ENCODE measurements at places on chromosomes 2 and 18.

GRCh38 chr2:206869824-206870495 lies 69.4 kb upstream of the CPO start:
- no peak for DNase-seq

GRCh38 chr2:95174031-95174542 lies 8.5 kb downstream of the ZNF2 start:
- DNase-seq: no peak

DNA sequence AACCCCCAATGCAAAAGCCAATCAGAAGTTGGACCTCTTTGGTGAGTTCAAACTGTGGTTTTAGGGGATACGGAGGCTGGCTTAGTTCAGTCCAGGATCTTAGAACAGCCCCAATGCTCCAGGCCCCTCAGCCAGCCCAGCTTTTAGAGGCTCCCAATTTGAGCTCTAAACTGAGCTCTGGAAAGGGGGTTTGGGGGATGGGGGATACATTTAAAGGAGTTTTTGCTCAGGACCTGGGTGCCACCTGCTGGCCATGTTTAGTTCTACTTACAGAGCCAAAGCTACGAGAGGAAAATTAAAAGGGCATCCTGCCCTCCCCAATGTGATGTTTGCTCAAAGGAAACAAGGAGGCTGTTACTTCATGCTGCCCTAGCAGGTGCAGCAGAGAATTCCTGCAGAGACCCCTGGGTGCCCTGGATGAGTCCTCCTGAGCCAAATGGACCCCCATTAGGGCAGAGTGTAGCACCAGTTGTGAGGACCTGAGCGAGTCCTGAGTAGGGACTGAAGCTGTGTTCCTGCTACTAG lies 15.9 kb upstream of the TMEM214 start:
- no peak for DNase-seq

- no peak for DNase-seq
These were observed 377.3 kb downstream of the LNPK start for GRCh38 chr2:175624785-175625184.

GRCh38 chr2:66125951-66126350 lies 309.0 kb upstream of the MEIS1 start:
- no peak for DNase-seq

GRCh38 chr18:13218997-13219396 lies 437 bp downstream of the LDLRAD4 start:
- no peak for DNase-seq

GRCh38 chr2:43139501-43139900 lies 86.9 kb downstream of the ZFP36L2 start:
- DNase-seq: no peak

DNA sequence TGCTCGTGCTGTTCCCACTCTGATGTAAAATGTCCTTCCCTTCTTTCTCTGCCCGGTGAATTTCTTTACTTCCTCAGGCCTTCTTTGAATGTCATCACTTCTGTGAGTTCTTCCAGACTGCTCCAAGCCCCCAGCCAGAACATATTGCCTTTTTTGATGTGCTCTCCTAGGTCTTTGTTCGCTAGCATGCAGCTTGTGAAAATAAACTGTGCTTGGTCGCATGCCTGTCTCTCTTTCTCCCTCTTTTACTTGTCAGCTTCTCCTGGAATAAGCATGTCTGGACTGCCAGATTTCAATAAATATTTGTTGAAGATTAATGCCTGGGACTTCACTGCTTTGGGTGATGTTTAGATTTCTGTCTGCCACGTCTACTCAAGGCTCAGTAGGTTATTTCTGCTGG lies 82.7 kb upstream of the ARHGAP28 start:
- no peak for DNase-seq
